ENCODE measurements at places on chromosomes 16 and 17.

DNA sequence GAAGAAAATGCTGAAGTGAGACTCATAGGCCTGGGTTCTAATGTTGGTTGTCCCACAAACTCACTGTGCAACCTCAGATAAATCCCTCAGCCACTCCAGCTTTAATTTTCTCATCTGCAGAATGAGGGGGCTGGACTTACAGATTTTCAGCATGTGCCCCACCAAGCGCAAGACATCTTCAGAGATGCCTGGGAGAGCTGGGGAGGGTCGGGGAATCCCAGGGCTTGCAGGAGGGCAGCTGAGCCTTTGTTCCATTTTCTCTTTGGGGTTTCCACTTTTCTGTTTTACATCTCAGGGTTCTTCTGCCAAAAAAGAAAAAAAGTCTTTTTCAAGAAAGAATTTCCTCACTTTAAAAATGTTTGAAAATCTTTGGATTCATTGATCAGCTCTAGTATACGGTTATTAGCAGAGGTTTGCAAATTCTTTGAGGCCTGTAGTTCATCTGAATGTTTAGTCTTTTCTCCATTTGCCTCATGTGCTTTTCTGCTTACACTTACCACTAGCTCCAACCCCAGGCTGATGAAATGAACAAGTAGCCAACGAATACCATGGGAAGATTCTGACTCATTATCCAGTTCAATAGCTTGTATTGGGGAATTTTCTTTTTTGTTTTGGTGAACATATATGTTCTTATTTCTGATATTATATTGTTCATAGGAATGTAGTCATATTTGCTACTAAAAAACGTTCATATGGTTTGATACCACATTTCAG is 56.4 kb downstream of the CHD9 start:
- peak; percentile 37 for DNase-seq

GRCh38 chr17:73030995-73031394 is 61.5 kb downstream of the SLC39A11 start:
- peak; percentile 17 for DNase-seq

DNA sequence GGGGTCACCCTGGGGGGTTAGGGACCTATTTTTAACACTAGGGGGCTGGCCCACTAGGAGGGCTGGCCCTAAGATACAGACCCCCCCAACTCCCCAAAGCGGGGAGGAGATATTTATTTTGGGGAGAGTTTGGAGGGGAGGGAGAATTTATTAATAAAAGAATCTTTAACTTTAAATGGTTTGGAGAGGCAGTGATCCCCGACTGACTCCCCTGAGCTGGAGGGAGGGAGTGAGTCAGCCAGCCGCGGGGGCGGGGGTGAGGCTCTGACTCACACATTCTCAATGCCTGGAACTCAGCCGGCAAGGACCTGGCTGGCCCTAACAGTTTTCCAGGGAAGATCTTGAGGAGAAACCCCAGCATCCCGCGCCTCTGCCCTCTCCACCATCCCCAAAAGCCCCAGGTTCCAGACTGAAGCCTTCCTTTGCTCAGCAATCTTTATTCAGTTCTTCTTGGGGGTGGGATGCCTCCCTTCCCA is 1.5 kb downstream of the HCFC1R1 start:
- peak; percentile 98 for DNase-seq

- no peak for DNase-seq
These were observed 78.3 kb downstream of the RMI2 start for GRCh38 chr16:11423315-11424117.

GRCh38 chr17:21510686-21511362 is 134.7 kb downstream of the KCNJ12 start:
- no peak for DNase-seq

GRCh38 chr16:22624038-22624799 is 113.5 kb downstream of the NPIPB5 start:
- no peak for DNase-seq

- no peak for DNase-seq
These were observed 12.5 kb downstream of the ZSCAN32 start for GRCh38 chr16:3388325-3388724.

DNA sequence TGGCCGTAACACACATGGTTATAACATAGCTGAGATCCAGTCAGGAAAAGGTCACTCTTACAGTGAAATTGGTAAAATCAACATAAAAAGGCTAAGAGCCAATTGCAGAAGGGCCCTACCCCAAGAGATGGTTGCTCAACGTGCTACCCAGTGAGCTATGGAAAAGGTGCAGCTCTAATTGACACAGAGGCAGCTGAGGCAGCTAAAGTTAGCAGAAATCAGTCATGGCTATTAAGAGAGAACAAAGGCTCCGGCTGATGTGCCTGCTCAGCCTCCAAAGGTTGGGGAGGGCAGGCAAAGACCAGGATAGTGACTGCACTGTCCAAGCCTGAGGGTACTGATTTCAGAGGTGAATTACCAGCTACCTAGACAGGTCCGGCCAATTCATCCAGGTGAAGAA is 76.5 kb upstream of the ATP2A3 start:
- DNase-seq = no peak

DNA sequence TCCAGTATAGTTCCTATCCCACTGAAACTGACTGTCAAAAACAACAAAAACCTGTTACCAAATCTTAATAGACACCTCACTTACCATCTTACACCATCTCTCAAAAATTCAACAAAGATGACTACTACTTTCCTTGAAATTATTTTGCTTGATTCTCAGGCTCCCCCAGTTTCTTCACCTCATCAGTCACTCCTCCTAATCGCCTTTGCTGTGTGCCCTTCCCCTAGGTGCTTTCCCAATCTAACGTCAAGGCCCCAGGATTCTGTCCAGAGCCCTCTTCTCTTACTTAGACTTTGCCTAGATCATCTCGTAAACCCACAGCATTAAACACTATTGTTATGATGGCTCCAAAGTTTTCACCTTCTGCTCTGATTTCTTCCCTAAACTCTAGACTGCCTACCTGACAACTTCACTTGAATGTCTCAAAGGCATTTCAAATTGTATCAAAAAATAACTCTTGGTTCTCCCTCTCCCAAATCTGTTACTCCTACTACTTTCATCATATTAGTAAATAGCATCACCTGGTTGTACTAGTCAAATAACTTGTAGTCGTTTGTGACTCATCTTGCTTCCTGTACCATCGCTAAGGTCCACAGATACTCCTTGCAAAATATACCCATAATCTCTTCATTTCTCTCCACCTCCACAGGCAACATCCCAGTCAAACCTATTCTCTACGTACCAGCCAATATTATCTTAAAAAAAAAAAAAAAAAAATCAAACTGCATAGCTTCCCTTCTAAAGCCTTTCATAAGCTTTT is 18.0 kb downstream of the C16orf87 start:
- no peak for DNase-seq

GRCh38 chr17:14918540-14918939 is 346.6 kb downstream of the PMP22 start:
- peak; percentile 75 for DNase-seq

- DNase-seq = no peak
These were observed 34.1 kb downstream of the TLE7 start for GRCh38 chr16:71407731-71408130.

DNA sequence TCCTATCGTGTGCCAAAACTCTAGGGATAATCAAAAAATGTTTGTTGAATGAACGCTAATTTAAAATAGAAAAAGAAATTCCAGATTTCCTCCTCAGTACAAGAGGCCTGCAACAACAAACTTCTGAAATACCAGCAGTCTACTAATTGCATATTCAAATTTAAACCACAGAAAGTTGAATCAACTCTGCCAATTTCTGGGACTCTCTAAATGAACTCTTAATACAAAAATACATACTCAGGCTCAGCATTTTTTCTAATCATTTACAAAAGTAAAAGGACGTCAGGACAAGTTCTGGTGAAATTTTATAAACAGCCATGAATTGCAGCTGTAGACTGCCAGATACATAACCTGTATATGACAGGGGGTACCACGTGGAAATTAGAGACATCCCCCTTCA is 49.0 kb downstream of the KANSL1 start:
- DNase-seq = no peak

- DNase-seq = no peak
These were observed 18.0 kb downstream of the WSCD1 start for GRCh38 chr17:6088141-6088540.

- no peak for DNase-seq
These were observed 4.0 kb upstream of the MRPS34 start for GRCh38 chr16:1776991-1777374.

GRCh38 chr16:86398622-86399021 is 111.7 kb upstream of the FOXF1 start:
- no peak for DNase-seq

DNA sequence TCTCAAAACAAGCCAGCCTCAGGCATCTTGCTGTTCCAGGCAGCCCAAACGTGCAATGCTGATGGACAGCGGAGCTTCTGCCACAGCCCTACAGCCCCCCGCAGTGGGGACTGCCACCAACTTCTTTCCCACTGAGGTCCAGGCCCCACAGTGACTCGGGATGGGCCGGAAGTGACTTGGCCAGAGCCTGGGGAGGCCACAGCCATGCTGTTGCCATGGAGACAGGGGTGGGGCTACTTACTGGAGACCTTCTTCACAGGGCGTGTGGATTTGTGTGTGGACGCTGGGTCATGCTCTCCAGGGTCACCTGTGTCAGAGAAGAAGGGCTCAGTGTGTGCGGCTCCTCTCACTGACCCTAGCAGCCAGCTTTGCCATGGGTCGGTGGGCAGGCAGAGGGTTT is 15.0 kb downstream of the TRIM25 start:
- DNase-seq = no peak

GRCh38 chr17:45393411-45393810 is 39.3 kb downstream of the ARHGAP27 start:
- DNase-seq = no peak

GRCh38 chr16:22787466-22788192 is 26.3 kb upstream of the HS3ST2 start:
- DNase-seq = peak; percentile 92

DNA sequence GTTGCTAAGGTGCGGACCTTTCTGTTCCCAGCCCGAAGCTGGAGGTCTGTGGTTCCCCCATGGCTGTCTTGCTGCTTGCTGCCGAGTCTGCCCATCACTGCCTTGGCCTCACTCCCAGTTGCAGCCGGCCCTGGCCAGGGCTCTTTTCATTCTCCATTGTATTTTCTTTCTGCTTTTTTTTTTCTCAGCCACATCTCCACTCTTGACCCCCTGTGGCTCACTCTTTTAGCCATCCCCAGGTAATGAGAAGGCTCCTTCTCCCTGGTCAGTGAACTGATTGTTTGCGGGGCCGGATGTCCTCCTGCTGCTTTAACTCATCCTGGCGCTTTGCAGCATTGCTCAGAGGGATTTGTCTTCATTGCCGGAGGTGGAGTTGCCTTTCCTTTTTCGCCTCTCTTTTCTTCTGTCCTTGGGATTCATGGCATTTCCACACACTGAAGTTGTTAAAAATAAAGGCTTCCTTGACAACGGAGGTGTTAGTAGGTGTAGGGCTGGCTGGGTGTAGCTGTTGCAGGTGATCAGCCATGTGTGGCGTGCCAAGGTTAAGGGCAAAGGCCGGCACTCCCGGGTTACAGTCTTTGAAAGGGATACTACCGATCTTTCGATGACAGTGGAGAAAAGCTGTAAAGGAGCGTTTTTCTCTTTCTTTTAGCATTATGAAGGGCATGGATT is 34.1 kb downstream of the MAP2K6 start:
- no peak for DNase-seq

GRCh38 chr16:86257546-86257945 is 252.8 kb upstream of the FOXF1 start:
- DNase-seq = no peak

DNA sequence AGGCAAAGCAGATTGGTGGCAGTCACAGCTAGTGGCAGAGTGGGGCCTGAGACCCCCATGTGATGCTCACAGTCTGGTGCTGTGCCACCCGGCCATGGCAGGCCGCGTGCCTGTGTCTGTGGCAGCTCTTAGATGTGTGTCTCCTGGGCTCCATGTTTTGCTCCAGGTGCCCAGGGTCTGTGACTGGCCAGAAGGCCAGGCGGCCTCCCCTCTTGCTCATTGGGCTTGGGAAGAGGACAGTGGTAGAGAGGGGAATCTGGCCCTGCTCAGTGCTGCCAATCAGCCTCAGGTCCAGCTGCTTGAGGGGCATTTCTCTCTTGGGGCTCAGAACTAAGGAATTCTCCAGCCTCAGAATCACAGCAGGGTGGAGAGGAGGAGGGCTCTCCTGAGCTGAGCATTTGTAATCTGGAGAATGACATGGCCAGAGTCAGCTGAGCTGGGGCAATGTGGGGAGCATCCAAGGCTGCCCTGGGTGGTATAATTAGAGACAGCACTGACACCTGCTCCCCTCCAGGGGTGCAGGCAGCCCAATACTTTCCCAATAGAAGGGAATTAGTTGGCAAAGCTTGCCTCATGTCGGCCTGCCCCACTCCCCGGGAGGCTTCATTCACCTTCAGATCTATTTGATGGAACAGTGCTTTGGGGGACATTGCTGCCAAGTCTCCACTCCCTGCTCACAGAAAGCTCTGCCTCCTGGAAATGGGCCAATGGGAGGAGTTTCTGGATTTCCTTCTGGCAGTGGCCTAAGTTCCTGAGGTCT is 2.7 kb upstream of the LASP1NB start:
- DNase-seq = peak; percentile 83

- DNase-seq = peak; percentile 11
These were observed 553 bp upstream of the RAB11FIP4 start for GRCh38 chr17:31390748-31391495.

GRCh38 chr16:82083710-82084353 is 48.8 kb downstream of the HSD17B2 start:
- DNase-seq = no peak

DNA sequence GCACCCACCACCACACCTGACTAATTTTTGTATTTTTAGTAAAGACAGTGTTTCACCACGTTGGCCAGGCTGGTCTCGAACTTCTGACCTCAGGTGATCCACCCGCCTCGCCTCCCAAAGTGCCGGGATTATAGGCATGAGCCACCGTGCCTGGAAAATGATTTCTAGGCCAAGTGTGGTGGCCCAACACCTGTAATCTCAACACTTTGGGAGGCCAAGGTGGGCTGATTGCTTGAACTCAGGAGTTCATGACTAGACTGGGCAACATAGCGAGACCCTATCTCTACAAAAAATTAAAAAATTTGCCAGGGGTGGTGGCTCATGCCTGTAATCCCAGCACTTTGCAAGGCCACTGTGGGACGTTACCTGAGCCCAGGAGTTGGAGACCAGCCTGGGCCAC is 11.0 kb upstream of the BAIAP3 start:
- no peak for DNase-seq

DNA sequence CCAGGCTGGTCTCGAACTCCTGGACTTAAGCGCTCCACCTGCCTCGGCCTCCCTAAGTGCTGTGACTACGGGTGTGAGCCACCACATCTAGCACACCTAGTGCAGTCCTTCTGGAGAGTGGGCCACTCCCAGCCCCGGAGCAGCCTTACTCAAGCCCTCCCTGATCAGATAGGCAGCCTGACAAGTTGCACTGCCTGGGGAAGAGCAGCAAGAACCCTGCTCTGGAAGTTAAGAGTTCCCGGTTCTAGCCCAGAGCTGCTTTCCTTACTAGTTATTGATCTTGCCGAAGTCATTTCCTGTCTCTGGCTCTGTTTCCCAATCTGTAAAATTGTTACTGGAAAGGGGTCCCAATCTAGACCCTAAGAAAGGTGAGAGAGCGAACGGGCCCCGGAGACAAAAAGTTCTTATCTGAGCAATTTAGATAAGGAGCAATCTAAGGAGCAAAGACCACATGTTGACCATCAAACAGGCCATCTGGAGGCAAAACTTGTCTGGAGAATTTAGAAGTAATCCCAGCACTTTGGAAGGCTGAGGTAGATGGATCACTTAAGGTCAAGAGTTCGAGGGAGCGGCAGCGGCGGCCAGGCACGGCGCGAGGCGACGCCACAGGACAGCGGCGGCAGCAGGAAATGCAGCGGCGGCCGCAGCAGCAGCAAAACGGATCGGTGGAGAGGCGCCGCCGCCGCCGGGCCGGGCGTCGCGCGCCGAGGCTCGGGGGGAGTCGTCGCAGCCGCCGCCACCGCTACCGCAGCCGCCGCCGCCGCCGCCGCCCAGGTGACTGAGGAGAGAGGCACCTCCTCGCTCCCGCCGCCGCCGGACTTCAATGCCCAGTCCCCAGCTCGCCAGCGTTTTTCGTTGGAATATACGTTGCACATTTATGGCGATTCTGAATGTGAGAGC is 4.3 kb upstream of the NAGLU start:
- DNase-seq = peak; percentile 57
